NCI-H2081 treated with DMSO at 0.1 percent for 48 hours (cell line): ENCODE measurements at places on chromosomes 5 and 9.

DNA sequence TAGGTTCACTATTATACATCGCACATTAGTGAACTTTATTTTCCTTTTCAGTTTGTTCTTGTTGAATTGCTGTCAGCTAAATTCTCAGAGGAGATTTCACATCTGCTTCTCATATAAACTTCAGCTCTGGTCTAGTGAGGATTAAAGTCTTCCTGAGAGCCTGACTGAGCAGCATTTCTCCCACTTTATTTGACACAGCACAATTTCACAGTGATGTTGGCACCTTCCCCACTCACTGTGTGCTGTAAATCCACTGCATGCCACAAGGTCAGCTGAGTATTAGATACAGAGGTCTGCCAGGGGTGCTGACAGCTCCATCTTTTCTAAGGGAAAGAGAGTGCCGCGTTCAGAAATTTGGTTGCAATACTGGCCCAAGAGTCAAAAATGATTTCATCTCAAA is 567.4 kb downstream of the PRR16 start:
- DNase-seq, result no peak

DNA sequence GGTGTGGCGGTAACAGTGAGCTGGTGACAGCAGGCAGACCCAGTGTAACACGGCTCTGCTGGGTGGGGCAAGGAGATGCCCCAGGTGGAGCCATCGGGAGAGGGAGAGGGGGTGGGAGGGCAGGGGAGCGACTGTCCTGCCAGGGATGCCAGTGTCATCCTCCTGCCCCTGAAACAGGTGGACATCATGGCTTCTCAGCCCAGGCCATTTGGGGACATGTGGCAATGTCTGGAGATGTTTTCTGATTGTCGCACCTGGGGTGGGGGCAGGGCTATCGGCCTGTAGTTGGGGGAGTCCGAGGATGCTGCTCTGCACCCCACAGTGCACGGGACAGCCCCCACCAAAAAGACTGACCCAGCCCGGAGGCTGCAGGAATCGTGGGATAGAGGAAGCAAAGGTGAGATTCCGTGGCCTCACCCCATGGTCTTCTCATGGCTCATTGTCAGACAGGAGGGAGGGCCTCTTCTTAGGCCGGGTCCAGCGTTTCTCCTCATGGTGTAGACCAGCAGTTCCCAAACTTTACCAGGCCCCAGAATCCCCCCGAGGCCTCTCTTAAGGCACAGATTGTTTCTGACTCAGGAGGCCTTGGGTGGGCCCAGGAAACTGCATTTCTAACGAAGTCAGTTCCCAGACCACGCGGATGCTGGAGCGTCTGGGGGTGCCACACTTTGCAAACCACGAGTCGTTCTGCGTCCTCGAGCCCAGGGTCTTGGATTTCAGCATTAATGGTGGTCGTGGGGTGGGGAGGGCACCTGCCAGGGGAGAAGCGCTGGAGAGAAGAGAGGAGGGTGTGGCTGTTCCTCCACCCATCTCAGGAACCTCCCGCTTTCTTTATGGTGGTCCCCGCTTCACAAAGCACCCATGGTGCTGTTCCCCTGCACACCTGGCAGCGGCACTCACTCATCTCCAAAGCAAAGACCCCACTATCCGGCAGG is 11.0 kb downstream of the COL5A1 start:
- DNase-seq, result no peak

DNA sequence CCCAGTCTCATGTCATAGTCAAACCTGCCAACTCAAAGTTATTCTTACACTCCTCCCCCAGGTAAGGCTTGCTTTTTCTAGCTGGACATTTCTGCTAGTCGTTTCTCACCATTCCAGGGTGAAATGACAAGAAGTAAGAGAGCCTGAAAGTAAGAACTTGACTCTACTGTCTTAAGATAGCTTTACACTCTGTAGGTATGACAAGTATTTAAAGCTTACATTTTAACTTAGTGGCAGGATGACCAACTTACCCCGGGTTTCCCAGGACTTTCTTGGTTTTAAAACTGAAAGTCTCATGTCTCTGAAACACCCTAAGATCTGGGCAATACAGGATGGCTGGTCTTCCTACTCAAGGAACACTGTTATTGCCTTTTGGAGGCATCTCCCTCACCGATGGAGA is 67.5 kb upstream of the PIK3R1 start:
- DNase-seq, result no peak

DNA sequence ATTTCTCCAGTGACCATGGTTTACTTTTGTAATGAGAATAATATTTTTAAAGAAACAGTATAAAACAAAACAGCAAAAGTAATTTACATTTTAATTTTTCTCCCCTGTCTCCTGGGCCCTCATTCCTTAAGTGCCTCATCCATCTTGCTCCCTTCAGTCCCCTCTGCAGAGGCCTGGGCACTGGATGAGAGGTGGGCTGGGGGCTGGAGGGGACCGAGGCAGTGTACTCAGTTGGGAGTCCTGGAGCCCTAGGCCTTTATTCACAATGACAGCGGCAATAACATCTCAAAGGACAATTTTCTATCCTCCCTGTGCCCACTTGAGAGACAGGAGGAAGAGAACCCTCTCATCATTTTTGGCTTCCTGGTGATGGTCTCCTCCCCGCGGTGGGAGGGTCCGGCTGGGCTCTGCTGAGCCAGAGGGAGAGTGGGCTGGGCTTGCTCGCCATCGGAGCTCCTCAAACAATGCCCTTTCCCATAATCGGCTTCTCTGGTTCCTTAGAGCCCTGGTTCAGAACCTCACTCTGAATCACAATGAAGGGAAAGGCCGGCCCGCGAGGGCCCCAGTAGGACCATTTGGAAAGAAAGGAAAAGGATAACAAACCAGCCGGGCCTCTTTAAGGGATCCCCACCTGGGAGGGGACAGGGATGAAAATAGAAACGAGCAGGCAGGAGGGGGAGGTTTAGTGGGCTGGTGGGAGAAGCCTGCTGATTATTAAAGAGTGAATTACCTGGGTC is 9.7 kb upstream of the SMIM32 start:
- no peak for DNase-seq

DNA sequence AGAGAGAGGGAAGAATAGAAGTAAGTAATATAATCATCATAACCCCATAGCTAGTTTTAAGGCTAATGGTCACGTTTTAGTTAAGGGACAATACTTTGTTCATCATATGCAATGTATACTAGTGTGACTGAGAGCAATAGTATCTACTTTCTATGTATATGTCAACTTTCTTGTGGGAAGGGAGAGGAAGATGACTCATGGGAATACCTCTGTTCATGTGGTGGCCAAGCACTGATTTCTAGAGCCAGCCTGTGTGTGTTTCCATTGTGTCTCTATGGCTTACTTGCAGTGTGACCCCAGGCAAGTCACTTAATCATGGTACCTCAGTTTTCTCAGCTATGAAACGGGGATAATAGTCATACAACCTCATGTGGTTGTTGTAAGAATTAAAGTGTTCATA is 639.6 kb downstream of the CETN3 start:
- no peak for DNase-seq

GRCh38 chr5:50727149-50727496 is 60.7 kb downstream of the PARP8 start:
- DNase-seq, result no peak

DNA sequence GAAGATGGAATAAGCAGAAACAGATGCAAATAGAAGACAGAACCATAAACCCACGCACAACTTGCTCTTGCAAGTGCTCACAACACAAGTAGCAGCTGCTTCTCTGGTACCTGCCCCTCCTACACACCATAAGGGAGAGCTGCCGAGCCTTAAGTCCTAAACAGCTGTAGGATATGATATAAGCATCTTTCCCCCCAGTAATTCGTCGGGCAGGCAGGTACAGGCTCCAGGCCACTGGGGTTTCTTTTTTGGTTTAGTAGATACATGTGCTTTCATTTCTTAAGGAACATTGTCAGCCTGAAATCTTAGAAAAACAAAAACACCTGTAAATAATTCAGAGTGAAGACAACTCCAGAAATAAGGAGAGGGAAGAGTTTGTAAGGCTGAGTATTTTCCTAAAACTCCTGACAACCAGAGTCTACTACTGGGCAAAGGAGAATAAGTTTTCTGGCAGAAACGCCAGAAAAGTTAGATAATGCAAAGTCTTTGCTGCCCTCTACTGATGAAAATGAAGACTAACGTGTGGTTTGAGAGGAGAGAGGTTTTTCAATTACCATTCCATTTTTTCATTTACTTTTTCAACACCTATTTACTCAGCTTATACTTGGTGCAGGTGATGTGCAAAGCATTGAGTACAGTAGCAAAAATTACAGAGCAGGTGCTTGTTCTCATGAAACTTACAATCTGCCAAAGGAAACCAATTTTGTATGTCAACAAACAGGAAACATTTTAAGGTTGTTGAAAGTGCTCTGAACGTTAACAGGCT is 20.1 kb upstream of the TCERG1 start:
- no peak for DNase-seq

- DNase-seq, result no peak
Measured at GRCh38 chr5:52073993-52074689, 690.9 kb downstream of the ISL1 start.

DNA sequence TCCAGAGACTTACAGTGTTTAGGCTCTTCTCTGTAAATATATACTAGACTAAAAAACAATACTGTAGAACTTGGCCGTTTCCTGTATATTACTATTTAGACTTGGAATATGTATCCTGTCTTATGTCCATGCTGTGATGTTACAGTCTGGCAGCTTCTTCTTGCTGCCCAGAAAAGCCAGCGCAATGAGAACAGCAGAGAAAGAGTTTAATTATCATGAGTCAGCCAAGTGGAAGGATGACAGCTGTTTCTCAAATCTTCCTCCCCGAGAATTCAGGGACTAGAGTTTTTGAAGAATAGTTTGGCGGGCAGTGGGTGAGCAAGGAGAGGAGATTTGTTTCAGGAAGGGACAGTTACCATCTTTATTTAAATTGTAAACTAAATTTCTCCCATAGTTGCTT is 37.5 kb downstream of the NAA35 start:
- DNase-seq, result no peak

- DNase-seq, result no peak
Measured at GRCh38 chr5:74372502-74373064, 267.9 kb downstream of the ENC1 start.

DNA sequence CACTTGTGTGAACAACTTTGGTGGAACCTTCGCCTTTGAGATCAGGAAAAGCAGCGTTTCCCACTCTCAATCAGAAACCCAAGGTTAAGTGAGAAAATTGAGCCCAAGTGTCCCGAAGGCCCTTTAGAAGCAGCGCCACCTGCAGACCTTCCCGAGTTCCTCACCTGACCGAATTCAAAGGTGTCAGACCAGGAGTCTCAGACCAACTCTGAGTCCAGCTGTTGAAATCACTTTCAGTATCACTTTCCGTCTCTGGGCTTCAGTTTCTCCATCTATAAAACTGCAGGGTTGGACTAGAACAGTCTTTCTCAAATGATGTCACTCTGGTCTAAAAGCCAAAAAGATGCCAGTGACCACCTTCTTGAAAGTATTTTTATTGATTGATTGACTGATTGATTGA is 31.7 kb upstream of the GRHPR start:
- DNase-seq, result no peak

DNA sequence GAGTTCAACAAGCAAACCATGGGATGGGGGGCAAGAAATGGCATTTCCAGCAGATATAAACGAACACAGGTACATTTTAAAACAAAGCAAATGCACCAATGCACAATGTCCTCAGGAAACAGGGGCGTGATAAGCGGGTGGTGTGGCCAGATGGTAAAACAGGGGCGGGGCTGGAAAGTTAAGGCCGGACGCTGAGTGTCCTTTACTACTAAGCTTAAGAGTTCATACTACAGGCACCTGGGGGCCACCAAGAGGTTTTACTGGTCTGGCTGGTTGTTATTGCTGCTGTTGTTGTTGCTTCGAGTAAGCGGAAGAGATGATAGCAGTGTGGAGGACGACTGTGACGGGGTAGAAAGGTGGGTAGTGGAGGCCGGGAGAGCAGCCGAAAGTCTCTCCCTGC is 99.8 kb downstream of the ATPSCKMT start:
- no peak for DNase-seq

GRCh38 chr9:117377046-117377445 is 37.8 kb downstream of the ASTN2 start:
- no peak for DNase-seq

- no peak for DNase-seq
Measured at GRCh38 chr9:81171689-81172088, 517.7 kb downstream of the TLE1 start.

GRCh38 chr5:160466889-160467554 is 45.4 kb downstream of the PTTG1 start:
- no peak for DNase-seq

GRCh38 chr9:91082731-91083130 is 279.0 kb downstream of the AUH start:
- no peak for DNase-seq

DNA sequence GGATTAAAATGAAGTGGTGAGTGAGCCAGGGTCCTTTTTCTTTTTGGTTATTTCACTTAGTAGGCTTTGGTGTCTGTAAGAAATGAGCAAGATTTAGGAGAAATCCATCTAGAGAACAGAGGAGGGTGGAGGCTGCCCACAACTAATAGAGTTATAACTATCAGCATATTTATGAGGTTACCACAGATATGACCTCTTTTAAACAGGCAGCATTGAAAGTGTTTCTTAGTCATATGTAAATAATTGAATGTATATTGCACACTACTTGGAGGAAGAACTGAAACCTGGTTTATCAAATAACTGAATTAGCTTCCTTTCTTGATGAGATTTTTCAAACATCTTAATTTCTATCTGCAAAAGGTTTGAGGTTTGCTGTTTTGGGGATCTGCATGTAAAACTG is 483.1 kb upstream of the PIK3R1 start:
- DNase-seq, result no peak

DNA sequence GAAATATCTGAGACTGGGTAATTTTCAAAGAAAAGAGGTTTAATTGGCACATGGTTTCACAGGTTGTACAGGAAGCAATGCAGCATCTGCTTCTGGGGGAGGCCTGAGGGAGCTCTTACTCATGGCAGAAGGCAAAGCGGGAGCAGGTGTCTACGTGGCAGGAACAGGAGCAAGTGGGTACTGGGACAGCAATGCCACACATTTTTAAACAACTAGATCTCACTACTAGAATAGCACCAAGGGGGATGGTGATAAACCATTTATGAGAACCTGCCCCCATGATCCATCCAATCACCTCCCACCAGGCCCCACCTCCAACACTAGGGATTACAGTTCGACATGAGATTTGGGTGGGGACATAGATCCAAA is 47.6 kb upstream of the HOMER1 start:
- DNase-seq, result no peak

GRCh38 chr5:83683836-83684235 is 36.8 kb downstream of the HAPLN1 start:
- no peak for DNase-seq

- no peak for DNase-seq
Measured at GRCh38 chr9:124017051-124017928, 5.7 kb downstream of the LHX2 start.

GRCh38 chr5:130496215-130496614 is 592.0 kb downstream of the CHSY3 start:
- DNase-seq, result no peak
